Muscle of leg (tissue), 16 donors: ENCODE measurements at places on chromosomes 11 and 22. TPM values are rescaled to one million over a fixed set of nuclear protein-coding genes. Genes with fewer than 3 reads are reported as not detected.

Gene SCT
- total RNA-seq, result 55.2 TPM

Gene TYR
- total RNA-seq, result not detected

Gene APOL2
- 16.9 TPM for total RNA-seq

Gene GGT5
- 3.4 TPM for total RNA-seq
